DMS79 (cell line): ENCODE measurements at places on chromosomes 11 and 22.

DNA sequence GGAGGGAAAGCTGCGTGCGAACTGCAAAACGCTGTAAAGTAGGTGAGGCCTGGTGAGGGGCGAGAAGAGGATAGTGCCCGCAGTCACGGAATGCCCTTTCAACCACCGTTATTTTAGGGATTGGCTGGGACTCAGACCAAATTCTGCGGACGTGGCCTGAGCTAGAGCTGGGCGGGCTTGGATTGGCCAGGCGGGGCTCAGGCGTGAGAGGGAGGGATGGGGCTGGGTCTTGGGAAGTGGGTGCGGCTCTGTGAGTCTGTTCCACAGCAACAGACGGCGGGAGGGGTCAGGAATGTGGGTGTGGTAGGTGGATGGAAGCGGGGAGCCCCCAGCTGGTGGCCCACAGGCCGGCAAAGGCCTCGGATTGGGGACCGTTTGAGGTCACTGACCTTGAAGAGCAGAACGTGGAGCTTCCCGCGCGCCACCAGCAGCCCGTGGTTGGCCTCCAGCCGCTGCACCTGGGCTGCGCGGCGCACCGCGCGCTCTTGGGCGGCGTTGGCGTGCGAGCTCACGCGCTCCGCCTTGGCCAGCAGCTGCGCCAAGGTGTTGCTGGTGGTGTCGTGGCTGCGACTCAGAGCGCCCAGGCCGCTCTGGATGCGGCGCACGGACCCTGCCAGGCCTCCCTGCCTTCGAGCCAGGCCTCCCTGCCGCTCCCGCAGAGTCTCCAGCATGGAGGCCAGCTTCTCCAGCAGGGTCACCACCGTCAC lies 444 bp downstream of the CAVIN3 start:
- DNase-seq, result peak; percentile 23

DNA sequence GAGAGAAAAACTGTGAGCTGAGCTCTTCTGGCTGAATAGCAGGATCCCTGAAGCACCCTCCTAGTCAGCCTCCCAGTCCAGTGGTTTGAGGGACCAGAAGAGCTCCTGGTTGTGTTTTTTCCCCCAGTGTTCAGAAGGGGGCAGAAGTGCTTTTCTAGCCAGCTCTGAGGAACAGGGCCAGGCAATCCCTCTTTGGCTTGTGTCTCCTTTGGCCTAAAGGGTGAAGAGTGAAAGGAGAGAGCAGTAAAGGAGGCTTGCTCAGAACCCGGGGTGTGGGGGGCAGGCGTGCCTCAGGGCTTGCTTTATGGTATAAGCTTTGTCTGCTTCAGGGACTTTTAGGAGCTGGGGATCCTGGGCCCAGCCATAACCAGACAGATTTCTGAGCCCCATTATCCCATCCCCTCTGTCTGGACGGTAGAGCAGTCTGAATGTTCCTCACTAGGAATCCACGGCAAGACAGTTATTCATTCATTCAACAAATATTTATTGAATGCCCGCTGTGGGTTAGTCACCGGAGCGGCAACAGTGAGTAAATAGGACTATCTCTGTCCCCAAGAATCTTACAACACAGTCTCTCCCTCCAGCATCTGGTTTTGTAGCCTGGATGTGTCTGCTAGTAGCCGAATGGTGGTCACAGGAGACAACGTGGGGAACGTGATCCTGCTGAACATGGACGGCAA lies 14.5 kb downstream of the ACP2 start:
- no peak for DNase-seq

DNA sequence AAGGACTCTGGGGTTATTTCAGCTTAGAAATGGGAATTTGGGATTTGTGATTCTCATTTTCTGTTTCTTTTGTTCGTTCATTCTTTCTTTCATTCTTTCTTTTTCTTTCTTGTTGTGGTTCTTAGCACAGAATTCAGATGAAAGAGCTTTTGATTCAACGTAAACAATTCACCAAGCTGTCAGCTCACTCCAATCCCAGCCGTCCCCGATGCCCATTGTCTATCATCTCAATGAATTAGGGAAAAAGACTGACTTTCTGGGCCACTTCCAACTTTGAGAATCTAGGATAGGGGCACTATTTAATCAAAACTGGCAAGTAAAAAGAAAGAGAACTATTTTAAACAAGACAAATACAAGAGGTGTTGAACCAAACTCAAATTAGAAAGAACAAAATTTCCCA lies 25.1 kb upstream of the TMA7B start:
- no peak for DNase-seq

GRCh38 chr11:113647108-113647507 lies 59.0 kb downstream of the TMPRSS5 start:
- DNase-seq, result no peak

DNA sequence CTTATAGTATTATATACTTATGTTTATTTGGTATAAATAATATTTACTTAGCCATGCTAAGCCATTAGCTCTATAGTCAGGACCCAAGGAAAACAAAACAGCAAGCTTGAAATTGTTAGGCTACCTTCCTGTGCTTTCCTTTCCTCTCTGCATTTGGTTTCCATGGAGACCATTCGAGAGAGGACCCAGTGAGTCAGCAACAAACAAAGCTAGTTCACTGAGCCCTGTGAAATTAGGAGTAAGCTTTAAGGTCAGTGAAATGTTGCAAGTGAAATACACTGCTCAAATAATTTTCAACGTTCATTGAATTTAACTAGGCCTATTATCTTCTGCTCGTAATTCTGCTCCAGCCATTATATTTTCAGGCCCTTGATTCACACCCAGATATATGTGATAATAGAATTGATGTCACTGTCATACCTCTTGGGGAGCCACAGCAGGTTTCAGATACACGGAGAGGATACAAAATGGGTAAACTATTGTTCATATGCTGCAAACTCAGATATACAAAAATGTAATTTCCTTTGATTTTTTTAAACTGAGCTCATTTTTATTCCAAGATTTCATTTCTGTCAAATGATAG lies 9.1 kb upstream of the OR10D3 start:
- DNase-seq, result peak; percentile 26

DNA sequence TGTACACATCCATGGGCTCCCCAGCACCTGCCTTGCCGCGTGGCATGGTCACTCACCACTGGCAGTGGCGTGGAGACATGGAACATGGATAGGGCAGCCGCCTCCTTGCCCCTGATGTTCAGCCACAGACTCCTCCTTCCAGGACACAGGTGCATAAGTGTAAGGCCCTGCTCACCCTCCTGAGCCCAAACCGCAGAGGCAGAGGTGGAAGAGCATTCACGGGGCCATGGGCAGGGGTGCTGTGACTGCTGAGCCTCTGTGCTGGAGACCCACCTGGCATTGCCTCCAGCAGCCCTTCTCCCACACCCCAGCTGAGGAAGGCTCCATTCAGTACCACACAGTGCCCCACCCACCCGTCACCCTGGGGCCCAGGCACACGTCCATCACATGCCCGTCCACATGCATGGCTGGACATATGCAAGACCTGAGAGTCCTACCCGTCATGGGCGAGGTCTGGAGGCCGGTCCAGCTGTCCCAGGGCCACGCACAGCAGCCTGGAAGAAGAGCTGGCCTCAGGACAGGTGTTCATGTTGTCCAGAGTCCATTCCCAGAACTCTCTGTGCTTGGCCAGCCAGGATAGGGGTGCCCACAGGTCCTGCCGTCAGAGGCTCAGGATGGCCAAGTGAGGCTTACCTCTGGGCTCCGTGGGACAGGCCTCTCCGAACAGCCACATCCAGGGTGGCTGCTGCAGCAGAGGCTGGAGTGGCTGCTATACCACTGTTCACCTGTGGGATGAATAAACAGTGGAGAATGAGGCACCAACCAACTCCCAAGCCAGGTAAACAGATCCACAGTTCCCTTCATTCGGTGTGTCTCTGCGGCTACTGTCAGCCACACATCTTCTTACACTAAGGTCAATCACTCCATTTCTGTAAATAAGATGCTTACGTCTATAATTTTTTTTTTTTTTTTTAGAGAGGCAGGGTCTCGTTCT lies 1.7 kb upstream of the TUBGCP6 start:
- DNase-seq, result no peak

DNA sequence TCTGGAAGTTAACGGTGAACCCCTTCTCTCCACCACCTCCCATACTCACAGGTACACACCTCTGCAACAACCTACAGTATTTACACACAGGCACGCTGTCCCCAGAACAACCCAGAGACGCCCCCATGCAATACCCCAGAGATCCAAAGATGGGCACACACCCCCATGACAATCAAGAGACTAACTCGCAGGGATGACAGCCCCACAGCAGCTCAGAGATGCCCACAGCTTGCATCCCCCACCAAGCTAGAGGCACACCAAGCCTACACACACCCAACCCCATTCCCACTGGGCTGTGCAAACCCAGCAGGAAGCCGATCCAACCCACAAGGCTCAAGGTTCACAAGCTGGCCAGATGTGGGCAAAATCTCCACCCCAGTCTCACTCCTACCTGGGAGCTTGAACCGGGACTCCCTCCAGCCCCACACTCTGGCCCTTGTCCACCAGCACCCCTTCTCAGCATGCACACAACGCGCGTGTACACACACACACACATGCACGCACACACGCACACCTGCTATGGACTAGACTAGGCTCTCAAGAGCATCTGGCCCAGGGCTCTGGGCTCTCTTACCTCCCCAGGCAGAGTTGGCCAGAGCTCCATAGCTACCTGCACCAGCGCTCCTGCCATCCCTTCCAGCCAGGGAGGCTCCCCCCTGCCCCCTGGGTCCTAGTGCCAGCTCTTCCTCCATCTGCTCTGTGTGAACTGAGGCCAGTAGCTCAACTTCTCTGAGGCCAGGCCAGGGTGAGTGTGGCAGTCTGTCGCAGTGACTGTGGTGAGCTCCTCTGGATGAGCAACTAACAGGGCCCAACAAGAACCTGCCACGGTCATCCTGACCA lies 11.5 kb downstream of the STARD10 start:
- DNase-seq, result peak; percentile 60

GRCh38 chr11:31628111-31628510 lies 118.5 kb downstream of the ELP4 start:
- DNase-seq, result no peak

GRCh38 chr22:26550498-26551033 lies 38.3 kb upstream of the TFIP11 start:
- DNase-seq, result no peak

DNA sequence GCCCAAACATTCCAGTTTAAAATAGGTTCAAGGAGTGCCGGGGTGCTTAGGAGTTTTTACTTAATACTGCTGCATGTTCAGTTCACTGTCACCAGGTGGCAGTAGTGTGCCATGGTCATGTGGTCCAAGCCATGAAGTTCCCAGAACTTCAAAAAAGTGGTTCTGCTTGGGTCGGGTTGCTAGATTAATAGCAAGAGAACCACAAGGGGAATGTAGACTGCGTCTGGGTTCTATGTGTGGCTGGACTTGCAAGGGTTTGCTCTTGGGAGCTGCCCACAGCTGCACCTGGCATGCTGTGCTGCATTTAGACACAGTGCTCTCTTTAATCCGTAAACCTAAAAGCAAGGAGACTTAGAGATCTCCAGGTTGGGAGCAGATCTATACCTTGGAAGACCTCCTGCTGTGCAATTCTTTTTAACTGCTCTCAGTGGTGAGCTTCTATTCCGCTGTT lies 6.5 kb upstream of the SPON1 start:
- no peak for DNase-seq

DNA sequence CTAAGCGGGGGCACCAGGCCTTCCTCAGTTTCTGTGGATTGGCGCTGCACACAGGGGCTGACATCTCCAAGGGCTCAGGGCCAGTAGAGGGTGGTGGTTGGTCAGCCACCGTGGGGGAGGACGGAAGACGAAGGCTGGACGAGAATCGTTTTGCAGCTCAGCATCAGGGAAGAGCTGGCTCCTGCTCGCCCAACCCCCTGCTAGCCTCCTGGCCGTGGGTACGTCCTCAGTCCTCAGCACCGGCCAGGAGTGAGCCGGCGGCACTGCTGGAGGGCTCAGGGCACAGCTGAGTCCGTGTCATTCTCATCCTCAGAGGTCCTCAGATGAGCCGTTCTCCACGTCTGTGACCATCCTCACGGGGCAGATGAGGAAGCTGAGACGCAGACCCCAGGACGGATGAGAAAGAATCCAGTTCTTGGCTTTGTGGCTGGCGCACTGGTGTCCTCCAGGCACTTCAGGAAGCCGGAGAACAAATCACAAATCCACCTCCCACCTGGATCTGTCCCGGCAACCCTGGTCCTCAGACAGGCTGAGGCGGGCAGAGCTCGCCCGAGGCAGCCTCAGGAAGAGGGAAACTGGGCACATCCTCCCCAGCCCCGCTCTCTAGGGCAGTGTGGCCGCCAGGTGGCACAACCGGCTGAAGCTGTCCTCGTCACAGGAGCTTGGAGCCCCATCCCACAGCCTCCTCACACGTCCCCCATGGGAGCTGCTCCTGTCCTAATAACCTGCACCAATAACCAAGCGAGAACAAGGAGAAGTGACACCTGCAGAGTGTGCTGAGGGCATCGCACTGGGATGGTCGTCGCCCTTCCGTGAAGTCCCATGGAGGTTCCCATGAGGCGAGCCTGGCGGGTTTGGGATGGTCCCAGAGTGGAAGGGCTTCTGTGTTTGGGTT lies 393.7 kb downstream of the BRD1 start:
- DNase-seq, result no peak

GRCh38 chr11:1336836-1337646 lies 27.6 kb upstream of the TOLLIP start:
- DNase-seq, result no peak

- DNase-seq, result peak; percentile 81
Measured at GRCh38 chr11:114846416-114846791, 168.1 kb downstream of the NXPE2 start.

GRCh38 chr11:96194581-96195374 lies 148.2 kb downstream of the MAML2 start:
- DNase-seq, result no peak

- DNase-seq, result no peak
Measured at GRCh38 chr11:5235364-5236095, 1.2 kb upstream of the HBD start.

DNA sequence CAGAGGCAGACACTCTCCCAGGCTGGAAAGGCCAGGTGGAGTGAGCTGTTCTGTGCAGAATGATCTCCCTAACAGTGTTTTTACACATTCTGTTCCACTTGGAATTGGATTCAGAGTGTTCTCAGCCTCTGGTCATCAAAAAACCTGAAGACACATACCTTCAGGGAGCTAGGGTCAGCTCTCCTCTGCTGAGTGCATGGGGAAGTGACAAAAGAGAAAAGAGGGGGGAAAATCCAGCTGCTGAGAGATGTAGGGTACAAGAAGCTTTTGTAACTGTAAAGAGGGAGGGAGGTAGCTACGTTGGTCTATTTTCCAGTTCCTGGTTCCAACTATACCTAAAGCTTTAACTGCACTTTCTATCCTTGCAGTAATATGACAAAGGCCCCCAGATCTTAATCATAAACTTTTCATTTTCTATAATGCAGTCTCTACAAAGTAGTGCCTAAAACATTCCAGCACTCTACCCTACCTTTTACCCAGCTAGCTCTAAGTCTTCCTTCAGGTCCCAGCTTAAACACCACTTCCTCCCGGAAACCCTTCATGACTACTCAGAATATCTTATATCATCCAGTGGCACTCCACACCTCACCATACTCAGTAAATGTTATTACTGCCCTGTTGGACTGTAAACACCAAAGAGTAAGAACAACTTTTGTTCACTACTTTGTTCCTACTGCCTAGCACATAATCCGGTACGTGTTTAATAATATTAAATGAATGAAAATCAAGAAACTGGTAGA lies 9.2 kb downstream of the MAPK1 start:
- DNase-seq, result no peak

GRCh38 chr11:122741613-122742300 lies 86.2 kb downstream of the UBASH3B start:
- no peak for DNase-seq
